ENCODE measurements at places on chromosomes 13 and 19.
A peak's percentile ranks its signal among the peaks of the same experiment; 100 is the strongest.

GRCh38 chr13:98977568-98978265, at the start of gene DOCK9:
Gene DOCK9 (minus strand): TSS chr13:98978064. CDS start chr13:98977909, 155 bp downstream.
- DNase-seq = no peak

DNA sequence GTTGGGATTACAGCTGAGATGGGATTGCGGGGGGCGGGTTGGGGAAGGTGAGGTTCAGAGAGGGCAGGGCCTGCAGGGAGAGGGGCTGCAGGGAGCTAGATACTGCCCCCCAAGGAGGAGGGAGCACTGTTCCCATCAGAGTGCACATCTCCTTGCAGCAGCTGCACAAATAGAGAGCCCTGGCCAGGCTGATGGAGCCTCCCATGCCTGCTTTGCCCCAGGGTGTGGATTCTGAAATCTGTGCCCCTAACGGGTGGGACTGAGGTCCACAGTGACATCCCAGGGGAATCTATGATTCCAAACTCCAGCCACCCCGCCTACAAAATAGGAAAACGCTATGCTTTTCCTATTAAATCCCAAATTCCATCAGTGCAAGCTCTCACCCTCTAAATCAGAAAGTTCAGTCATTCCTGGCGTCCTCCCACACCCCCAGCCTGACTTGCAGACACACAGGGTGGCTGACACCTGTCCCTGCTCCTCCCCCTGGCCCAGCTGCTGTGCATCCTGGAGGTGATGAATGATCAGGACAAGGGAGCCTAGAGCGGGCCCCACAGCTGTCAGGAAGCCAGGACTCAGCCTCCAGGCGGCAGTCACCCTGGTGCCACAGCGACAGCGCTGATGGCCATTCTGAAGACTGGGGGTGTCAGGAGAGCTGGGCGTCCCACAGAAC, 6.3 kb upstream of the CEACAM21 start:
- DNase-seq = no peak

DNA sequence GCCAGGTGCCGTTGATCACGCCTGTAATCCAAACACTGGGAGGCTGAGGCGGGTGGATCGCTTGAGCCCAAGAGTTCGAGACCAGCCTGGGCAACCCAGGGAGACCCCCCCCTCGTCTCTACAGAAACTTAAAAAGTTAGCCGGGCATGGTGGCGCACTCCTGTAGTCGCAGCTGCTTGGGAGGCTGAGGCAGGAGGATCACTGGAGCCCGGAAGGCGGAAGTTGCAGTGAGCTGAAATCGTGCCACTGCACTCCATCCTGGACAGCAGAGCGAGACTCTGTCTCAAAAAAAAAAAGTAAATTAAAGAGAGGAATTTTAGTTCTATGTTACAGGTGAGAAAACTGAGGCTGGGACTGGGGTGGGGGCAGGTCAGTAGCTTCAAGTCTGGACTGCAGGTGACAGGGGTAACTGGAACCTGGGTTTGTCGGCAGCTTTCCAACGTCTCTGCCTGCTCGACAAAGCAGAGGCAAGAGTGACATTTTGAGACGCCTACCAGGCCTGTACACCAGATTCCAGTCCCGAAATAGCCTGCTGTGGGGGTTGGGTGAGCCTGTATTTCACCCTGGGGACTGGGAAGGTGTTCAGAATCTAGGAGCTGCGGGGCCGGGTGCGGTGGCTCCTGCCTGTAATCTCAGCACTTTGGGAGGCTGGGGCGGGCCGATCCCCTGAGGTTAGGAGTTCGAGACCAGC, 1.2 kb downstream of the SELENOW start:
- no peak for DNase-seq

- DNase-seq = peak; percentile 59
Observed at GRCh38 chr19:54390942-54391577, 24.2 kb upstream of the TTYH1 start.

- DNase-seq = no peak
Observed at GRCh38 chr19:306151-306900, 15.1 kb upstream of the PLPP2 start.

GRCh38 chr19:15534957-15535864, 26.9 kb downstream of the CYP4F22 start:
- no peak for DNase-seq

DNA sequence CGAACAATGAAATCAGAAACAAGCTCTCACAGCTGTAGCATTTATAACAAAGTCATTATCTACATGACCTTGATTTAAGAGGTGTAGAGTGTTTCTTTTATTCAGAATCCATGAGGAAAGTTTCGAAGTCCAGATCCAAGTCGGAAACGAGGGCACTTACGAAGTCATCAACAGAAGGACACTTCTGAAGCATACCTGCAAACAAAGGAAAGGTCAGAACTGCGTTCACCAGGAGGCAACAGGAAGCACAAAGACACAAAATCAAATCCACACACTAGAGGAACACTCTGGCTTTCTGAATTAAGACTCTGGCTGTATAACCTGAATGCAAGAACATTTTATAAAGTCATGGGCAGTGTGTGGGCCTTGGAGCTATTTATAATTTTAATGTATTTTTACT, 158.9 kb downstream of the MIPEP start:
- DNase-seq = no peak

- DNase-seq = no peak
Observed at GRCh38 chr13:44549476-44549875, 26.7 kb downstream of the TSC22D1 start.

DNA sequence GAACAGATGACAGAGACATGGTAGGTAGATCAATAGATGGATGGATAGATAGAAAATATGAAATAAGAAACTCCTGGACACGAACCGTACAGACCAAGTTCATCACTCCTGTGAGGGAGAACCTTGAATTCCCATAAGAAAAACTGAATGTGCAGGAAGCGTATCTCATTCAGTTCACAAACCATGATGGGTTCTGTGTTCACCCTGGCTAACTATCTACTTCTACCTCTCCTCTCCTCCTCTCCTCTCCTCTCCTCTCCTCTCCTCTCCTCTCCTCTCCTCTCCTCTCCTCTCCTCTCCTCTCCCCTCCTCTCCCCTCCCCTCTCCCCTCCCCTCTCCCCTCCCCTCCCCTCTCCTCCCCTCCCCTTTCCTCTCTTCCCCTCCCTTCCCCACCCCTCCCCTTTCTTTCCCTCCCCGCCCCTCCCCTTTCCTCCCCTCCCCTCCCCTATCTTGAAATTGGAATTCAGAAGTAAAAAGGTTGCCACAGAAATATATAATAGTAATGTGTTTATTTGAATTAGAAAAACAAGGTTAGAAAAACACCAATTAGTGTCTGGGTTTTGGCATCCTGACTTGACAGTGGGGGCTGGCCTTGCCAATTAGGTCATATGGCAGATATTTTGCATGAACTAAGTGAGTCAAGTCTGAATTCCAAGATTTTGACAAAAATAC, 75.9 kb downstream of the ANKRD10 start:
- DNase-seq = no peak

DNA sequence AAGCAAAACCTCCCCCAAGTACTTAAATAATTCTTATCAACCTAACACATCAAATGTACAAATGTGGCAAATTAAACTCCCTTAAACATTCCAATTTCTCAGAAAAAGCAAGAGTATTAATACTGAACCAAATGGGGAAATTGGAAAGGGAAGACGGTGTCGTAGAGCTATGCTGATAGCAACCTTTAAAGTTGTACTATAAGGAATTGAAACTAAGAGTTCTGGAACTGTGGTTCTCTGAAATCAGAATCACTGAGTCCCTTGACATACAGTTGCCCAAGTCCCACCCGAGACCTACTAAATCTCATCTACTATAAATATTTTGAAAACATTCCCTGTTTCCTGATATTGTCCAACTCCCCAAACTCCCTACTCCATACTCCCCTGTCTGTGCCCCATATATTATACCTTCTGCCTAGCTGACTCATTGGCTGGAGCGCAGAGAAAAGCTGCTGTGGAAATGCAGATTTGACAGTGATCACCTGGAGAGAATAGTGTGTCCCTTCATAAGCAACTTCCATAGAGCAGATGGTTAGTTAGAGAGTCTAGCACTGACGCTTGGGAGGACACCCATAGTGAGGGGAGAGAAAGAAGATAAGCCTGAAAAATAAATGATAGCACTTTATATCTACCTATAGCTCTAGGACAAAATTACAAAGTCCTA, 51.4 kb upstream of the ITM2B start:
- no peak for DNase-seq

GRCh38 chr13:94712812-94713560, 641 bp upstream of the SOX21 start:
- DNase-seq = peak; percentile 30

DNA sequence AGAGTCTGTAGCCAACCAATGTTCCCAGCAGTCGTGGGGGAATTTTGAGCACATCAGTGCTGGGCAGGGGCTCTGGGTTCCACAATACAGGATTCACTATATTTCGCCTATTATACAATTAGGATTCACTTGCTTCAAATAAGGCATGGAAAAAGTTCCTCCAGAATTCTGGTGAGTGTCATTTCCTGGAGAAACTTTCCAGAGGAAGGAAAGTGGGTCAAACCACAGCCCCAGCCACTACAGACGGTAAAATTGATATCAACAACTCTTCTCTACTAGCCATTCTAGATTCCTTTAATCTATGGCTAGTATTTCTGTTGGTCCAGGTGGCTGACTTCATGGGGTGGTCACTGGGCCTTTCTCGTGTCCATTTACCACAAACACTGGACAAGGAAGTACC, 10.5 kb downstream of the MYCBP2 start:
- no peak for DNase-seq

- DNase-seq = no peak
Observed at GRCh38 chr19:39083599-39083982, 577 bp upstream of the ACP7 start.

DNA sequence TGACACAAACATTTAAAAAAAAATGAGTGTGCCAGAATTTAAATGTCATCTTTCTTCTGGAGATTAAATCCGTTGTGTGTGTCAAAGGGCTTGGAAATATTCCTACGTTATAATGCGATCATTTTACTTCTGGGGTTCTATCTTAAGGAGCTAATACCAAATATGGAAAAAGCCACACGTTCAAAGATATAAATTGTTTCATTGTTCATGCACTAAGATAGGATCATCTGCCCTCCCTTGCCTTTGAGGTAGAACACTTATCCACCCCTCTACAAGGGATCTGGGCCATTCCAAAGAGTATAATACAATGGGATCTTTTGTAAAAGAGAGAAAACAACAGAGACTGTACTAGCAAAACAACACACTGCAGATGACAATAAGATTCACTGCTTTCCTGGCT, 64.9 kb downstream of the ANKRD10 start:
- no peak for DNase-seq

- no peak for DNase-seq
Observed at GRCh38 chr19:2722541-2723344, 1.6 kb upstream of the DIRAS1 start.

DNA sequence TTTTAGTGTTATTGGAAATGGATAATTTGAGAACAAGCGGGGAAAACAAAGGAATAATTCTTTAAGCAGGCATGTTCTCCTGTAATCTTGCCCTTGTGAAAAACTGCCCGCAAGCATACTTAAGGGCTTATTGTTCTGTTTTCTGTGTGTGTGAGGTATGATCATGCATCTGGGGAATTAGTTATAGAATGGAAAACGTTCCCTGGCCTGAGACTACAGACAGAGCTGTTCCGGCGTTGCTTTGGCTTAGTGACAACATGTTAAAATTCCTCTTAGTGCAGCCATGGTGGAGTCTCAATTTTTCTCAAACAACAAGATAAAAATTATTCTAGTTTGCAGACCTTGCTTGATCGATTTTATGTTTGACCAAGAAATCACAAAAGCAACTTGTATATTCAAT, 560.2 kb upstream of the SPRY2 start:
- DNase-seq = no peak

DNA sequence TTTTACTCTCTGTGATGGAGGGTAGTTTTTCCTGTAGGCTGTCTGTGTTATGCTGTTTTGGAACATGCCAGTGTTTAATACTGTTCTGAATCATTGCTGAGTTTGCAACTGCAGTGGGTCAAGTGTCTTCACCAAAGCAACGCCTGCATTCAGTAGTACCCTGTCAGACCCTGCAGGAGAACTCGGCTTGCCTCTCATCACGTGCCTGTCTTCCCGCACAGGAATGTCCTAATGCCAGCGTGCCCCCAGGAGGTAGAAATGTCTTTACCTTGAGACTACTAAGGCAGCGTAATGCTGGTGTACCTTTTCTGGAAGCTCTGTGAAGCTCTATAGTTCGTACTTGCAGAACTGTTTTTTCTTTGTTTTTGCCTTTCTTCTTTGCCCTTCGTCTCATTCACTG, 42.3 kb downstream of the POLR1D start:
- no peak for DNase-seq

DNA sequence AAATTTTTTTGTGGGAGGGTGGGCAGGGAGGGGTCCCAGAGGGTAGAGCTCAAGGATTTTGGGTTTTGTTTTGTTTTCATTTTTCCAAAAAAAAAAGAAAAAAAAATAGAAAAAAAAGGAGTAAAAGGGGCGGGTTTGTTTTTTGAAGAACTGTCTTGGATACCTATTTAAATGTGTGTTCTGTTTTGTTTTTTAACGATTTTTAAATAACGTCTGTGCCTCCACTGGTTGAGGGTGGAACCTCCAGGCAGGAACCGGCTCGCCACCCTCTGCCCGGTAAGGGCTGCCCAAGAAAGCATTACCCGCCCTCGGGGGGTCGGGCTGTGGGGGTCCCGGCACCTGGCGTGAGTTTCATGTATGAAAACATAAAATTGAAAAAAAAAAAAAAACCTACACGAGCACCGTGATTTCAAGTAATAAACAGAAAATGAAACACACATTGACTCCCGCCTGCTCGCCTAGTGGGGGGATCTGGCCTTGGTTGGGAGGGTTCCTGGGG, 10.4 kb downstream of the MIDN start:
- DNase-seq = no peak

- DNase-seq = no peak
Observed at GRCh38 chr19:51016798-51017683, 2.5 kb downstream of the KLK10 start.

DNA sequence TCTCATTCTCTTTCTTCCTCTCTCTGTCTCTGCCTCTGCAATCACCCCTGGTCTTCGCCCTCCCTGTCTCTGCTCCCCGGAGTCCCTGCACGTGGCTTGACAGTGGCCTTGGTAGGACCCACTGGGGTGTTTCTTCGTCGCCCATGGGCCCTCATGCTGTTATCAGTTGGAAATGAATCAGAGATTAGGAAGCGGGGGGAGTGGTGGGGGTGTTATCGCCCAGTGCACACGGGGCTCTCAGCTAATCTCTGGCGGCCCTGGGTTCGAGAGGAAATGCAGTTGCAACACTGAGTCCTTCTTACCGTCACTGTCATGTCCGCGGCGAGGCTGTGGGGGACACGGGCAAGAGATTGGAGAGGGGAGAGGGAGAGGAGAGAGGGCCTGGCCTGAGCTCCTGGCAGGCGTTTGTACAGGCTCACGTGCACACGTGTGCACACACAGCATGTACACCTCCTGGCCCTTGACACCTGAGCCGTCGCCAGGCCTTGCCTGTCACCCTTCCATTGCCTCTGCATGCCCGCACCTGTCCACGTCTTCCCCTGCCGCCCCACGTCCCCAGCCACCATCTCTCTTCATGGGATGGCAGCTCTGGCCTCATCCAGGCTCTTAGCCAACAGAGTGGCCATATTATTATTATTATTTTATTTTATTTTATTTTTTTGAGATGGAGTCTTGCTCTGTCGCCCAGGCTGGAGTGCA, 37.8 kb upstream of the SLC7A10 start:
- no peak for DNase-seq

Measured in stimulated activated naive CD8-positive, alpha-beta T cell treated with anti-CD3 and anti-CD28 coated beads, Interleukin-15, amount 100 ng/mL, for 72 hours (primary cell).